ENCODE measurements at places on chromosomes 13 and 19.

DNA sequence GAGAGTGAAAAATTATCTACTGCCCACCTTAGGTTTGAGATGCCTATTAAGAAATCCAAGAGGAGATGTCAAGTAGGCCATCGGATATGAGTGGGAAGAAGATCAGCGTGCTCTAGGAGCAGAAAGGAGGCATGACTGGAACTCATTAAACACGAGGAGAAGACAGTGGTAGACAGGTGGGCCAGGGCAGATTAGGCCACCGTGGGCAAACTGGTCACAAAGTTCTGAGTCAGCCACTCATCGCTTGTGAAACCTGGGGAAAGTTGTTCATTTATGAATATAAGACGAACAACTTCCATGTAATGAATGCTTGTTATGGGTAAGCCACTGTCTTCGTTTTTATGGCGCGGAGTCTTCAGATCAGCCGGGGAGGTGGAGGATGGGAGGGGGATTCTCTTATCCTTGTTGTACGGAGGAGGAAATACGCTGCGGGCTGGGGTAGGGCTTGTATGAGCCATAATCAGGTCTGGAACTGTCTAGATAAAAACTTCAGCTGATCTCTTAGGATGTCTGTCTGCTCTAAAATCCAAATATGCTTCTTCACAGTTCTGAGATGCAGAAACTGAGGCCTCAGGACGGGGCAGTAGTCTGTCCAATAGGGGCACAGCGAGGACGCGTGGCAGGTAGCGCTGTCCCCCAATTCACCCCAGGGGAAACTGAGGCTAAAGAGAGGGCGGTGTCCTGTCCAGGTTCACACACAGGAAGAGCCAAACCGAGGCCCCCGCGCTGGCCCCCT lies 1.1 kb upstream of the ZNF444 start:
- DNase-seq: peak; percentile 43

GRCh38 chr19:51107406-51108065 lies 673 bp downstream of the CTU1 start:
- peak; percentile 22 for DNase-seq

DNA sequence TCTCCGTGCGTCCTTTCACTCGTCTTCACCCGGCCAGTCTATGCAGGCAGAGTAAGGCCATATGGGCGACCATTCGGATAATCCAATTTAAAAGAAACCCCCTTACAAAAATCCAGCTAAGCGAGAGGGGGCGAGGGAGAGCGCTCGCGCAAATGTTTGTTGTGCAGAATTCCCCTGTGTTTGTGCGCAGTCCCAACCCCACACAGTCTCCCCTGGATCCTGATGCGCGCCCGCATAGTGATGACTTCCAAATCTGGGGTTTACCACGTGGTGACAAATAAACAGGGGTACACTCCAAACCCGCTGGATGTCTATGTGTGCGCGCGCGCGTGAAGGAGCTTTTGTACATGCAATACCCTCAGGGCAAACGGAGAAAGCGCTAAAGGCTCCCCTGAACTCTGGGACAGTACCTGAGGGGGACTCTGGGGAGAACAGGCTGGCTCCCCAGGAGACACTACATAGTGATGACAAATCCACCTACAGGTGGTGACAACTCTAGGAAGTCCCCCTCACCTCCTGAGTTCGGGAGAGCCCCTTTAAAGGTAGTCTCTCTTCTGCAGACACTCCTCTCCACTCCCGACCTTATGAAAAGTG lies 8.5 kb downstream of the SOX21 start:
- DNase-seq: no peak

GRCh38 chr19:18649371-18650020 lies 12.7 kb downstream of the KLHL26 start:
- DNase-seq: peak; percentile 55

GRCh38 chr19:40607311-40608239 lies 6.4 kb downstream of the LTBP4 start:
- no peak for DNase-seq

- DNase-seq: no peak
Observed at GRCh38 chr13:98269386-98269785, 92.3 kb upstream of the RNF113B start.

DNA sequence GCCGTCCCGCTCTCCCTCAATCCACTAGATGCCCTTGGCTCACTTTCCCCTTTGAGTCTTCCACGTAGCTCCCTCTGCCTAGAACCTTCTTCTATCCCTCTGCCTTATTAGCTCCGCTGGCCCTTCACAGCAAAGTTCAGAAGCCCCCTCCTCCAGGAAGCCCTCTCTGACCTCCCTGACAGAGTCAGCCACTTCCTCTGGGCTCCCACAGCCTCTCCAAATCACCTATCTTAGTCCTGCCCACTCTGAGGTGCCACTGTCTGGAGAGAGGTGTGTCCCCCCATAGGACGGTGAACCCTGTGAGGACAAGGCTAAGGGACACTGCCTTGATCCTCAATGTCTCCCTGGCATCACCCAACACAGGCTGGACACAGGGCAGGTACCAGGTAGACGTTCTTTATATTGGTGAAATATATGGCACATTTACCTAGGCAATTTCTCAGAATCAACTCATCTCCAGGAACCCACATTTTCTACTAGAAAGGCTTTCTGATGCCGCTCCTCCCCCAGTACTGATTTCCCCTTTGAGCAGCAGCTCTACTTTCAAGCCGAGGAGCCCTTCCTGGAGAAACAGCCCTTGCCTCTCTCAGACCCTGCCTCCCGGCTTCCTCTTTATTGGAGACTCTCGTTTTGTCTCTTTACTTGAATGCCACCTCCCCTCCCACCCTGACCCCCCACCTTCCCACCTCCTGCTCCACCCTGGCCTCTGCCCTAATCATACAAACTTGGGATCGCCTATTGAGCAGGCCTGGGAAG lies 3.4 kb upstream of the TGFB1 start:
- DNase-seq: peak; percentile 53

- peak; percentile 40 for DNase-seq
Observed at GRCh38 chr13:44523146-44524015, 52.7 kb downstream of the TSC22D1 start.

DNA sequence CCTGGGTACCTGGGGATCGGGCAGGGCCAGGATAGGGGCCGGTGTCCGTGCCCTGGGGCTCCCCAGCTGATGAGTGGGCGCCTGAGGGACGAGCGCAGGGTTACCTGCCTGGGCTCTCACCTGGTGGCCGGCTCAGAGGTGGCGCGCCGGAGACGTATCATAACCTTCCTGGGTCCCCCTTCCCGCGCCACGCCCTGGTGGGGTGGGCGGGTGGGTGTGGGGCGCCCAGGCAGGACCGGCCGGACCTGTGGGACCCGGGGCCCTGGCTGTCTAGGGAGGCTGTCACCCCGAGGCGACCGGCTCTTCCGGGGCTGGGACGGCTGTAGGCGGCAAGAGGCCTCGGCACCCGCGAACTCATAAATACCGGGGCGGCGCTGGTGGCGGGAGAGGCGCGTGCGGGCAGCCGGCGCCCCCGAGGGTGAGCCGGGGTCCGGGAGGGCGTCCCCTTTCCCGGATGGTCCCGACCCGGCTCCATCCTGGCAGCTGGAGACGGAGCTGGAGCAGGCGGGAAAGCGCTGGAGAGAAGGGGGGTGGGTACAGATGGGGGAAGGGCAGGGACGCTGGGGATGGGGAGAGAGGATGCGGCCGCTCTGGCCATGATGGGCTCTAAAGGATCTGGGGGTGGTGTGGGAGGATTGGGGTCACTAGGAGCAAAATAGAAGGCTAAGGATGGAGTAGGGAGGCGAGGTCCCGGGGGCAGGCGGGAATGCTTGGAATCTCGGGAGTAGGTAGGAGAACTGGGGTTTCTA lies at the start of gene ACP7:
ACP7 (plus strand) TSS at position 386 of the 749 bp plus-strand sequence. CDS start 902 bp downstream, outside the sequence.
- no peak for DNase-seq

- no peak for DNase-seq
Observed at GRCh38 chr19:52786078-52786463, 520 bp downstream of the ZNF600 start.

DNA sequence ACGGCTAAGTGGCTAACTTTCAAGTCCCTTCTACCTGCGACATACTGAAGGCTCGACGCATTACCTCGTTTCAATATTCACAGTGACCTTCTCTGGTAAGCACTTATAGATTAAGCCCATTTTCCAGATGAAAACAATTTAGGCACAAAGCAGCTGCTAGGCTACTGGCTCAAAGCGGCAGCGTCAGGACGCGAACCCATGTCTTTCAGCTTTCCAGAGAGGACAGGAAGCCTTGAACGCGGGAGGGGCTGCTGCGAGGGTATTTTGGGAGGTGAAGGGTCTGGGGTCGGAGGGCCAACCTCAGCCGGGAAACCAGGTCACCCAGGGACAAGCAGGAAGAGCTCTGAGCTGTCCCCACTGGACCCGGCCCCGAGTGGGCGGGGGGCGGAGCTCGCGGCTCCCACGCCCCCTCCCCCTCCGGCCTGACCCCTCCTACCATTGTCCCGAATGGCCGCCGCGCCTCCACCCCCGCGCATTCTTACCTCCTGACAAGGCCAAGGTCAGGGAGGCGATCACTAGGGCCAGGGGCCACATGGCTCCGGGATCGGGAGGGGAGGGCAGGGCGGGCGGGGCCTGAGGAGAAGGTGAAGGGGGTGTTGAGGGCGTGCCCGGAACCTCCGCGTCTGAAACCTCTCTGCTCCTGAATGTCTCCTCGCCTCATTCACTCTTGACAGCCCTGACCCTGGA lies at the start of gene KLK13:
KLK13 (minus strand) TSS at position 559 of the 687 bp plus-strand sequence; CDS start at position 534, 25 bp downstream.
- peak; percentile 9 for DNase-seq

Data from suppressor macrophage (primary cell).